CD4-positive, alpha-beta T cell treated with Interleukin-6 at 100 ng/mL for 8 hours (primary cell): ENCODE measurements at places on chromosomes 12 and 14.

GRCh38 chr14:94225460-94226378, 51.6 kb downstream of the PPP4R4 start:
- no peak for DNase-seq

DNA sequence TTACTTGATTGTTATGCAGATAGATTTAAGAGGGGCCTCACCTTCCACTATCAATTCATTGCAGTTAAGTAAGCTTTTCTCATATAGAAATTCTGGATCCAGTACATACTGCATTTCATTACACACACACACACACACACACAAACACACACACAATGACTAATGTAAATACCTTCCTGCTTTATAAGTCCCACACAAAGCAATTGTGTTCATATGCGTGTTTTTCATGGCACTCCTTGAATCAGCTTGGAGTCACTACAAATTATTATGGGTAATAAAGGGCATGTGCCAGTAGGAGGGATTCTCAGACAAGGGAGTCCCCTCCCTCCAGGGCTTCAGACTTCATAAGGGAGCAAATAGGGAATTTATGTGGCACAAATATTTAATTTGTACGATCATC, 4.5 kb downstream of the MIPOL1 start:
- no peak for DNase-seq

DNA sequence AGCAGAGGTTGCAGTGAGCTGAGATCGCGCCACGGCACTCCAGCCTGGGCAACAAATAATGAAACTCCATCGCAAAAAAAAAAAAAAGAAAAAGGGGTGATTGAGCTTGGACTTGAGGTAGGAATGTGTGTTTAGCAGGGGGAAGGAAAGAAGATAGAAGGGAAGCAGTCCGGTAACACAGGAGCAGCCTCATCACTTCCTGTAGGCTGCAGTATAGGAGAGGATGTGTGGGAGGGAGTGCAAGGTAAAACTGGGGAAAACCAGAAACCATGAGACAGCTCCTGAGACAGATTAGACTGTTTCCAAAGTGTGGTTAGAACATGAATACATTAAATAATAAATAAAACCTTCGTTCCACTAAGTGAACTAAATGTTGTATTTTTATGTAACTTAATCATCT, 49.2 kb downstream of the FGD4 start:
- DNase-seq: no peak

DNA sequence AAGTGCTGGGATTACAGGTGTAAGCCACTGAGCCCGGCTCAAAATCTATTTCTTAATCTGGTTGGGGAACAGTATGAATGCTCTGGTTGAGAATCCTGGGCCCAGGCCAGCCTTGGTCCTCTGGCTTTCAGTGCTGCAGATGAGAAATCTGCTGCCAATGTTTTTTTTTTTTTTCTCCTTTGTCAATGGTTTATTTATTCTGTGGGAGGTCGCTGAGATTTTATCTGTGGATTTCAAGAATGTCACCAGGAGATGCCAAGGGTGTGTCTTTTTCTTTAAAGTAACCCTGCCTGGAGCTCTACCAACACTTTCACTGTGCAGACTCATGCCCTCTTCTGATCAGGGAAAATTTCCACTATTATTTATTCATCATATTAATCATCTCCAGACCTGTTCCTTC, 3.6 kb downstream of the SLC25A29 start:
- DNase-seq: no peak

DNA sequence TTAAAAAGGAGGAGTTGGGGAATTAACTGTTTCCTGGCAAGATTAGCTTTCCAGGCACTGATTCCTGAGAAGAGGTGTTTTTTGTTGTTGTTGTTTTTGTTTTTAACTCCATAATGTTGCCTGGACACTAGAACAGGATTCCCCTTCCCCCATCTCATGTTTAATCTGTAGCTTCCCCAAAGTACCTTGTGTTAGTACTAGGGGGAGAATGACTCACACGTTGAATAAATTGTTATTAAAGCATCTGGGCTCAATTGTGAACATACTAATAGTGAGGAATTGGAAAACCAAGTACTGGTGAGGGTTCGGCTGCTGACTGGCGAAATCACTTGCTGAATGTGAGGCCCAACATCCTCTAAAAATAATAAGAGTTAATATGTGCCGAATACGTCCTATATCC, 1.3 kb upstream of the GNG2 start:
- no peak for DNase-seq

- DNase-seq: no peak
These were observed 105.8 kb downstream of the ZNF664 start for GRCh38 chr12:124078800-124079199.

GRCh38 chr12:2382370-2383155, 329.8 kb downstream of the CACNA1C start:
- no peak for DNase-seq

- DNase-seq: no peak
These were observed 196.0 kb downstream of the DUSP6 start for GRCh38 chr12:89156340-89156739.

GRCh38 chr12:126390969-126391566, 1325.8 kb downstream of the AACS start:
- DNase-seq: no peak

DNA sequence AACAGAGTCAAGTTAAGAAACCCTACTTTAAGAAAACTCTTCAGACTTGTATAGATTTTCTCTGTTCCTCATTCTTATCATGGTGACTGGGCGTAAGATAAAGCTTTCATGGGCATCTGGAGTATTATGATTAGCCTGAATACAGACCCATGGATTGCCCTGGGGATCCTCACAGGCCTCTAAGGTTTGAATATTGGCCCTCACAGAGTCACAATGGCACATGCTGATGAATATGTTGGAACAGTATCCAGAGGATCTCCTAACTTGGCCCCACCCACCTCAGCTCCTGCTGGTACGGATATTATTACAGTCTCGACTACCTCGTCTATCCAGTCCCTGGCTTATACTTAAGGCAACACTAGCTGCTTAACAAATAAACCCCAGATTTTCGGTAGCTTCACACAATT, 8.1 kb downstream of the OSBPL8 start:
- DNase-seq: no peak
